ENCODE measurements at places on chromosomes 4 and X.

- DNase-seq, result no peak
Observed at GRCh38 chr4:182405087-182405486, 161.9 kb downstream of the TENM3 start.

GRCh38 chr4:83454686-83455085 is 937 bp downstream of the HELQ start:
- no peak for DNase-seq

DNA sequence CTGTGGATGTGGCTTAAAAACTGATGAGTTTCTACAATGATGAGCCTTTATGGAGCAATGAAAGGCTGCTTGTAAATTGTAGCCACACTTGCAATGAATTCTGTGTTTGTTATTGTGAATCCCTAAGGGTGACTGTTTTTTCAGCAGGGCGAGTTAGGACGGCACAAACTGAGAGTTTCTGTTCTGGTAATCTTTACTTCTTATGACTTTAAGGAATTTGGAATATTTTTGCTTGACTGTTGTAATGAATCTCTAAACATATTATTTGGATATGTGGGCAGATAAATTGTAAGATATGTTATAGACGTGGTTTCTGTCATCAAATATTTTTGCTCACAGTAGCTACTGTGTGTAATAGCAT is 22.2 kb downstream of the RBPJ start:
- no peak for DNase-seq

DNA sequence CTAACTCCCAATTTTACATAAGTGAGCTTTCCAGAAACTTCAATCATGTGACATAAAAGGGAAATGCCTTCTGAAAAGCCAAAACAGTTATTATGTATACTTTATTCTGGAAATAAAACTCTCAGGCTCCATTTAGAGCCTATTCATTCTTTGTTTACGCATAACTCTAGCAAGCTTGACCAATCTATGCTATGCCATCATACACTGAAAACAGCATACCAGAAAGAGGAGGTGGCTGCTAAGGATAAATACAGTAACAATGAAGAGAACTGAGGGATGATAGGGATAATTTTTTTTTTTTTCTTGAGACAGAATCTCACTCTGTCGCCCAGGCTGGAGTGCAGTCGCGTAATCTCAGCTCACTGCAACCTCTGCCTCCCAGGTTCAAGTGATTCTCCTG is 24.4 kb downstream of the CDKL2 start:
- no peak for DNase-seq

- DNase-seq, result no peak
Observed at GRCh38 chr4:121693450-121693849, 3.3 kb downstream of the ANXA5 start.

DNA sequence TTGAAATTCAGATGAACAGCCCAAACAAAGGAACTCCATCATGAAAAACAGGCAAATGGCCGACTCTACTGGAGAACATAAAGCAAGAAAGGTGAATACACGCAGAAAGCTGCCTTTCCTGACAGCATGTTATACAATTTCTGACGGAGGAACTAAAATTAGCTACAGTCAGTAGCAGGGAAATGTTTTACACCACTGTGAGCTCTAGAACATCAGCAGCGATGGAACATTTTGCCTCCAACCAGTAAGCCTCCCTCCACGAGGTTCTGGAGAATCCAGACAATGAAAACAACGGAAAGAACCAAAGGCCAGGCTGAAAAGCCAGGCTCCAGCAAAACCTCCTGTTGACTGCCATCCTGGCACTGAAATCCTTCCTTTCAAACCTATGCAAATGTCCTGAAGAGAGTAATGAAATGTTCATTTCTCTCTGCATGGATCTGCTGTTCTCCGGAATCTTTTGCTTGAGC is 78.9 kb downstream of the IRF2 start:
- DNase-seq, result no peak

DNA sequence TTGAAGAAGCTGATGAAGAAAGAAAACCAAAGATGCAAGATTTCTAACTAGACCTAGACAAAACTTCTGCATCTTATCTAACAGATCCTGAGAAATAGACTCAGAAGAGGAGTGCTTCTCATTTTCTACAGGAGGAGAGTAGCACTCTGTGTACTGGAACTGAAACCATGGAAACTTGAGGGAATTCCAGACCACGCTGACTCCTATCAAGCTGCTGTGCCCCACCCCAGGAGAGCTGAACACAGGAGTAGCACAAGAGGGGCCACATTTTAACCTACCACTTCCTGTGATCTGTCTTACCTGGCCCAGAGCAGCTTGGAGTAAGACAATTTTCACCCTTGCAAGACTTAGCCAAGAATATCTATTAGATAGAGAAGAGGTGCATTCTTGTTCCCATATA is 248.9 kb downstream of the SCFD2 start:
- no peak for DNase-seq

- DNase-seq, result no peak
Observed at GRCh38 chrX:15855568-15856221, 1.1 kb upstream of the AP1S2 start.

GRCh38 chr4:25843340-25844097 is 19.3 kb downstream of the SEL1L3 start:
- DNase-seq, result no peak

GRCh38 chr4:72767618-72768302 is 198.7 kb upstream of the ADAMTS3 start:
- no peak for DNase-seq

DNA sequence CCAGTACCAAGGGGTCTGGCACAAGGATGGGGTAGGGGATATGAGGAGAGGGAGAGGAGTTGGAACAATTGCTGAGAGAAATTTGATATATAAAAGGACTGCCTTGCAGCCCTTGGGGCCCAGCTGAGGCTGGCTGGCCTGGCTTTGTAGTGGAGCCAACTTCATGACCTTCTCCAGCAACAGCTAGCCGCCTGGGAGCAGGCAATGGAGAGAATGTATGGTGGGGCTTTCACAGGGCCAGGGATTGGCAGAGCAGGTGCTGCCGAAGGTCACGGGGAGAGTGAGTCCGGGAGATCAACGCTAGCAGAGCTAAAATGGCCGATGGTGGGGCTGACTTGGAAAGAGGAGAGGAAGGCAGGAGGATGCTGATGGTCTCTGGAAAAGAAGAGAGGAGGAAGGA is 120.4 kb upstream of the SMIM10 start:
- no peak for DNase-seq

GRCh38 chrX:41733939-41734338 is 10.0 kb downstream of the GPR82 start:
- no peak for DNase-seq

Measured in CMK (cell line).